ENCODE measurements at places on chromosomes 1 and 21. TPM values are rescaled to one million over a fixed set of nuclear protein-coding genes. Genes with fewer than 3 reads are reported as not detected.

Gene C1orf185
- not detected for total RNA-seq

Gene CYP4X1
- total RNA-seq: not detected

Gene OR10Z1
- total RNA-seq: not detected

Gene GJA9
- total RNA-seq: not detected

Gene FYB2
- not detected for total RNA-seq

Gene ROR1
- total RNA-seq: 13.6 TPM
